ENCODE measurements at places on chromosomes 1 and 21.

DNA sequence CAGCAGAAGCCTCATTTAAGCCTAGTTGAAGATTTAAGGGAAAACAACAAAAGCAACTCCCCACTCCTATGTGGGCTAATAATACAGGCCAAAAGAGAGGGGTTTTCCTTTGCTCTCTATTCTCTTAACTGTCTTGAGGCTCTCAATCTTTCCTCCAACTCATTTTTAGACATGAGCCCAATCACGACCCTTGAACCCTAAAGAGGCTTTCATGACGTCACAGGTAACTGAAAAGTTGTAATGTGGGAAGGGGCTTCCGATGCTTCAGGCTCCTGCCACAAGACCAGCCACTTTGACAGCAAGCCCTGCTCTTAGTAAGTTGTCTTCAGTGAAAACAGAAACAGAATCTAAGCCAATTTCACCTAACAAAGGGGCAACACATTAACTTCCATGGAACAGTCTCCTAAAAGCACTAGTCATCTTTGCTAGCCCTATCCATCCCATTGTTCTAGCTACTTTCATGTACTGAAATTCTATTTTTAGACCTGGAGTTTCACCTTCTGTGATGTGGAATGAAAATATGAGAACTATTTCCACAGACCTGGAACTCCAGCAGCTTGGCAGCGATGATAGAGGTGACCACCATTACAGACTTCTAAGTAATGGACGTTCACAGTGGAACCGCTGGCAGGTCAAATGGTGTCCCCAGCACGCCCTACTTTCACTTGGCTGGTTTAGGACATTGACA is 36.3 kb downstream of the GPR161 start:
- no peak for DNase-seq

- DNase-seq: no peak
These were observed 31.9 kb downstream of the CYP4B1 start for GRCh38 chr1:46830665-46831322.

DNA sequence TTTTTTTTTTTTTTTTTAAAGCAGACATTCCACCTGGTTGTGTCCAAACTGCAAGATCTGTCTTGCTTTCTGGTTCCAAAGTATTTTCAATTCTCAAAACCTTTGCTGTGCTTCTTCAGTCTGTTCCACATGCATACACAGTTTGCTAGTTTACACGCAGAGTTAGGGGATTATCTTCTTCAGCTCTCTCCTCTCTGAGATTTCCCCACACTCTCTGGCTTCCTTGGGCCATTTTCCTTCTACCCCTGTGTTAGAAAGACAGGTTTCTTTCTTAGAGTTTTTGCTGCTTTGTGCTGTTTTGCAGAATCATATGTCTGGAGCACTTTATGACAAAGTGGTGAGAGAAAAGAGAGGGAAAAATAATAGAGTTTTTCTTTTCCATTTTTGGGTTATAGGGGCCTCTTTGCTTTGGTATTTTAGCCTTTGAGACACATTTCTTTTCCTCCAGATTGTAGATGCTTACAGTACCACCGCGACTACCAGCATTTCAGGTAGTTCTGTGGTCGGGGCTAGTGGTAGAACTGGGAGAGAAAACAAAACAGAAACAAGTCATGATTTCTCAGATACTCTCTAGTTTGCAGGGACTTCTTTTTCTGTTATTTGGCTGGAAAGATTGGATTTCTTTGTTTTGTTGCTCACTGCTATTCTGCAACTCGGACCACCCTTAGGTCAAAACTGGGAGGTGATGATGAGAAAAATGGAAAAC is 66.3 kb downstream of the RABGAP1L start:
- no peak for DNase-seq

DNA sequence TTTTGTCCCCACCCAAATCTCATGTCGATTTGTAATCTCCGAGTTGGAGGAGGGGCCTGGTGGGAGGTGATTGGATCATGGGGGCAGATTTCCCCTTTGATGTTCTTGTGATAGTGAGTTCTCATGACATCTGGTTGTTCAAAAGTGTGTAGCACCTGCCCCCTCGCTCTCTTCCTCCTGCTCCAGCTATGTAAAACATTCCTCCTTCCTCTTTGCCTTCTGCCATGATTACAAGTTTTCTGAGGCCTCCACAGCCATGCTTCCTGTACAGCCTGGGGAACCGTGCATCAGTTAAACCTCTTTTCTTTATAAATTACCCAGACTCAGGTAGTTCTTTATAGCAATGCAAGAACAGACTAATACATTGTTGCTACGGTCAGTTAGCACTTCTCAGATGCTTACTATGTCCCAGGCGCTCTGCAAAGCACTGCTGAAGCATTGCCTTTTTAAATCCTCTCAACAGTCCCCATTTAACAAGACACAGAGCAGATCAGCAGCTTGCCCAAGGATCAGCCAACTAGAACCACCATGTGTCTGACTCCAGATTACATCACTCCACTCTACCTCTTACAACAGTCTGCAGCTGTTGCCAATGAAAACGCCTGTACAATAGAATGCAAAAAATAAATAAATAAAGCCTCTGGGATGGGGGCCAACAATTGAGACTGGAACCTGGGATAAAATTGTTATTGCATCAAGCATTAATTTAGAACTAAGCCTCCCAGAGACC is 52.4 kb upstream of the USP1 start:
- DNase-seq: no peak

DNA sequence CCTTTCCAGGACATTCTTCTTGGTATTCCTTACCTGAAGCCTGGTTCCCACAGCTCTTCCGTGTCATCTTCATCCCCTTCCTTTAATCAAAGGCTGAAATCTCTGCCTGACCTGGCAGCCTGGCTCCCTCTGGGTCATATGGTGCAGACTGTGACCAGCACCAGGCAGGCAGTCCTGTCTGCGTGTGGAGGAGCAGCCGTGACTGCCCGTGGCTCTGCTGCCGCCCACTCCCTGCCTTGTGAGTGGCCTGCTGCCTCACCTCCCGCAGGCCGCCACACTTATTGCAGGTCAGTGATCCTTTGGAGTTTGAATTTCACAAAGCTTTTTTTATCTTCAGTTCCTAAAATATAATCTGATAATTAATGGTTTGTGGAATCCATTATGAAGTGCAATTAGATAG is 36.2 kb upstream of the EPHA8 start:
- no peak for DNase-seq

- DNase-seq: no peak
These were observed 19.2 kb downstream of the LAMC2 start for GRCh38 chr1:183205196-183205781.

DNA sequence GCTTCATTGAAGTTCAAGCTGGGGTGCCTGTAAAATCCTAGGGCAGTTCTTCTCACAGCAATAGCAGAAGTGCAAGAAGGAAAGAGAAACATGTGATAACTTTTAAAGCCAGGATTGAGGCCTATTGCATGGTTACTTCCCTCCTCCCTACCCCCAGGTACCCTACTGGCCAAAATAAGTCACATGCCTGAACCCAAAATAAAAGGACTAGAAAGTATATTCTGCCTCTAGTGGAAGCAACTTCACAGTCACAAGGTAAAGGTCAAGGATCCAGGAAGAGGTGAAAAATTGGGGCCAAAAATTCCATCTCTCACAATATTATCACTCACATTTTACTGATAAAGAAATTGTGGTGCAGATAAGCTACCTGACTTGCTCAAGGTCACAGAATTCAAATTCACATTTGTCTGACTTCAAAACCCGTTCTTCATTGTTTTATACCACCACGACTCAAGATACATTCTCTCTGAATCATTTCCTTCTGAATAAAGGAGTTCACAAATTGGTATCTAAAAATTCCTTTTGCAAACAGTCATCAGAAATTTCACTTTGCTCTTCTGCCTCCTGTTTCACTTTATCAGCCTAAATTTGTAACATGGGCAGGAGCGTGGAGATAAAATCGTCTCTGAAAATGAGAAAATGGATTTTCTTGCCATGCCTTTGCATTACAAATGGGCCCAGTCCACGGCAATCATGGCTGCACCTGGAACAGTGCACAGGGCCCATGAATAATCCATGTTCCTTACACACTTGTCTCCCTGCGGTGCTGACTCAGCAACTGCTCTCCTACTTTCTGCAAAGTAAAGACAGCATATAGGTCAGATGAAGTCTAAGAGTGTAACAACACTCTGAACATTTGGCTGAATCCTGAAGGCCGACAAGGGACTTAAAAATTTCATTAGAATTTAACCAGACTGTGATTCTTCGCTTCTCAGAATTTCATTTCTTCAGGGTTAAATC is 485.3 kb upstream of the NFIA start:
- DNase-seq: no peak

- no peak for DNase-seq
These were observed 235.6 kb downstream of the NPHP4 start for GRCh38 chr1:5756434-5757186.

GRCh38 chr1:15423355-15424077 is 13.8 kb downstream of the EFHD2 start:
- DNase-seq: no peak

GRCh38 chr21:28233536-28234220 is 759.0 kb downstream of the LTN1 start:
- no peak for DNase-seq

DNA sequence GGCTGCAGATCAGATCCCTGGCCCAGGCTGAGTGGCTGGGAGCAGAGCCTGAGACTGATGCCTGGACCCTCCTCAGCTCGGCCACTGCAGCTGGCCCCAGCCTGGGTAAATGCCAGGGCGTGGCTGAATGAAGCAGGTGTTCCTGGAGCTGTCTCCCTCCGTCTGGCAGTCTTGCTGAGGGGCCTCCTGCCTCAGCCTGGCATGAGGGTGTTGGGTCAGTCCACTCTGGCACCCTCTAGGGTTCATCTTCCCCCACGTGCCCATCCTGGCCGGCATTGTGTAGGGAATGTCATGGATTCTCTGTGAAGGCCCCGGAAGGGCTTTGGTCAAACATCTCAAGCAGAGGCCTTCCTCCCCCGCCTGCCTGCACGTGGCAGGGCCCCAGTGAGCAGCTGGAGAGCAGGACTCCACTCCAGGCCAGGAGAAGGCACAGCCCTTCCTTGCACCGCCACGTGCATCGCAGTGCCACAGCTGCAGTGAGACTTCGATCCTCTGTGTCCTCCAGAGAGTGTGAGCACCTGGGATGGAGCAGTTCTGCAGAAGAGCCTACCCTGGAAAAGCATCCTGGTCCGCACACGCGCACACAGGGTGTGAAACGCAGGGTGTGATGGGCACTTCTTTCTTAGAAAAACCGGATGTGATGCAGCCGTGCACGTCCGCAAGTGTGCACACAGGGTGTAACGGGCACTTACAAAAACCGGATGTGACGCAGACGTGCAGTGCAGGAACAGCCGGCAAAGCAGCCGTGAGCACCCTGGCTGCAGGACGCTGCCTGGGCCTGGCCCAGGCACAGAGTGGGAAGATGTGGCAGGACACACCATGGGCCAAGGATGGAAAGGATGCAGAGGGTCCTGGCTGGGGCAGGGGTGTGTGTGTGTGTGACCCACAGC is 4.6 kb upstream of the KRTAP10-4 start:
- no peak for DNase-seq

DNA sequence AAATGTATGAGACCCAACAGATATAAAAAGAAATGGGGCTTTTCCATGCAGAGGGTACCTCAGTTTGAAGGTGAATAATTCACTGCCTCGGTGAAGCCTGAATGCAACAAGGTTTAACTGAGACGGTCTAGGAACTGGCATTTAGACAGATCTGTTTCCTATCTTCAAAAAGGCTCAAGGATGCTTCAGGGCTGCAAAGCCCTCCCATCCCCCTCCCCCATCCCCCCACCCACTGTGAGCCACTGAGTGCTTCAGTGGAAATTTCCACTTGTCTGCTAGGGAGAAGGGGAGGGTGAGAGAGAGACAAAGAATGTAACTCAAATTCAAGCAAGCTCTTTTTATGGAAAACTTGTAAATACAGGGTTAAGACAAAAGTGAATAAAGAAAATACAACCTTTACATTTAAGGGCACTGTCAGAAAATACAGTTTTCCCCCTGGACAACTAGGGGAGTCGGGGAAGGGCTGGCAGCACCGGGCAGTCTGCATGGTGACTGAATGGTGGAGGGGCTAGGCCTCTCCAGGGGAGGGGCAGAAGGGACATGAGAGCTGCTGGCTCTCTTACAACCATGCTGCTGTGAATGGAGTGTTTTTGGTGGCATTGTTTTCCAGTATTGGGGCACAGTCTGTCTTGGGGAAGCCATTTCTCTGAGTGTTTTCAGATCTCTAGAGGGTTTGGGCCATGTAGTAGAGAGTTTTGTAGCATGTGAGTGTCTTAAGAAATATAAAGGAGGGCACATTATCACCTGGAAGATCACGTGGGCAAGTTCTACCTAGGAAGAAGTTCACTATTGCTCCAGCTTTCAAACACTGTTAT is 56.7 kb downstream of the MRPS6 start:
- DNase-seq: peak; percentile 65

- peak; percentile 85 for DNase-seq
These were observed 218.3 kb downstream of the LRRIQ3 start for GRCh38 chr1:73979684-73980083.

- no peak for DNase-seq
These were observed 36.5 kb upstream of the RIPK4 start for GRCh38 chr21:41803316-41803715.

Measured in neural progenitor cell (in vitro differentiated cells).